ENCODE measurements at places on chromosomes 5 and 9.

DNA sequence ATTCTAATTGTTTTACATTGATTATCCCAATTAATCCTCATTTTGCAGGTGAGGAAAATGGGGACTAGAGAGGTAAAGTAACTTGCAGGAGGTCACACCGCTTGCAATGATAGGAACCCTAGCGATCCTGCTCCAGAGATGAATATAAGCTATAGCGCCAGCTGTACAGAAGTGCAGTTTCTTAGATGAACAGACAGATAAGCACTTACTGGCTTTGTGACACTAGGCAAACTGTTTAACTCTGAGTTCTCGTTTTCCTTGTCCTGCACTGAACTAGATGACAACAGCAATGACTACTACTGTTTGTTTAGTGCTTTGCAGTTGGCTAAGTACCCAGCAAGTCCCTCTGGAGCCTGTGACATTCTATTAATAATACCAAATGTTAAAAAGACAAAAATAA lies 11.1 kb downstream of the LHX6 start:
- no peak for DNase-seq

DNA sequence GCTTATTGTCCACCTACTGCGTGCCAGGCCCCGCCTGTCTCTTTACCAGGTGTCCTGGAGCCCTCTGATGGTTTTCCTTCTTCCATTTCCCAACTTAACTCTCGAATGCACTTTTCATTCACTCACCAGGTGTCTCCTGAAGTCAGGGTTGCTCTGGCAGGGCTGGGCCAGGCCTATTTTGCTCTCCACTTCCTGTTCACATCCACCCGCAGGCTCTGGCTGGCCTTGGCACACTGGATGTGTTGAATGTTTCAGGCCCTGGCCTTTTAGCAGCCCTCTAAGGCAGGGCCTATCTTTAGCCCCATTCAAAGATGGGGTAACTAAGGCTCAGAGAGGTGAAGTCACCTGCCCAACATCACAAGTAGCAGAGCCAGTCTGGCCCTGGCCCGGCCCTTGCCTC lies 16.4 kb downstream of the LRRC8A start:
- no peak for DNase-seq

- DNase-seq: no peak
Measured at GRCh38 chr5:6943197-6944112, 230.2 kb downstream of the TENT4A start.

DNA sequence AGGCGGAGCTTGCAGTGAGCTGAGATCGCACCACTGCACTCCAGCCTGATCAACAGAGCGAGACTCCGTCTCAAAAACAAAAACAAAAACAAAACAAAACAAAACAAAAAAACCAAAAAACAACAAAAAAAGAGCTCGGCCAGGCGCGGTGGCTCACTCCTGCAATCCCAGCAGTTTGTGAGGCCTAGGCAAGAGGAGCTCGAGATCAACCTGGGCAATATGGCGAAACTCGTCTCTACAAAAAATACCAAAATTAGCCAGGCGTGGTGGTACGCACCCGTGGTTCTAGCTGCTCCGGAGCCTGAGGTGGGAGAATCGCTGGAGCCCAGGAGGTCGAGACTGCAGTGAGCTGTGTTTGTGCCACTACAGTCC lies 20.2 kb downstream of the TRIM7 start:
- DNase-seq: no peak

GRCh38 chr9:29063031-29063430 lies 1489.8 kb upstream of the C9orf72 start:
- no peak for DNase-seq

DNA sequence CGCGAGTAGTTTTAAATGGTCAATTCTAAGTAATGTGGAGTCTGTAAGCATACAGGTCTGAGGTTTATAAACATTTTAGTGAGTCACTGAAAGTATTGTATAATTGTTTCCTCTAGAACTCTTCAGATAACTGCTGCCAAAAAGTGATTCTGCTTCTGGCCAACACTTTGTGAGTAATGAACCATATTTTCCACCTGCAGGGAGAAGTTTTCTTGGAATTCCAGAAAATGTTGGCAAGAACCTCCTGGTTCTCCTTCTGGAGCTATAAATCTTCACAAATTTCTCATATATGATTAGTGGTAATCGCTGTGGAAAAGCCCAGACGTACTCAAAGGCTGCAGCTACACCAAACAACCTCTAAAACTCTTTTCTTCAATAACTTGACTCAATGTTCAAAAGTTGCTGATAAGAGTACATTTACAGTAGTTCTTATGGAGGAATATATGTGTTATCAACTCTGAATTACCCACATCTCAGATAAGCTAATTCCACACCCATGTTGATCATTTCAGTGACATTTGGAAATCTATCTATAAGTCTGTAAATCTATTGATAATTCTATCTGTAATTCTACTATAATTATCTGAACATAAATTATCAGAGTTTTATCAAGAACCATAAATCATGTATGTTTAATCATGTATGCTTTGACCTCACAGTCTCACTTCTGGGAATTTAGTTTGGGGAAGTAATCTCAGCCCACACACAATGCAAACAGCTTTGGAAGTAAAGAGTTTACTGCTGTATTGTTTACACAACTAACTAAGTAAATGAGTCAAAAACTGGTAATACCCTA lies 74.1 kb downstream of the FNBP1 start:
- DNase-seq: no peak

GRCh38 chr5:164256954-164257353 lies 751.5 kb downstream of the MAT2B start:
- no peak for DNase-seq

DNA sequence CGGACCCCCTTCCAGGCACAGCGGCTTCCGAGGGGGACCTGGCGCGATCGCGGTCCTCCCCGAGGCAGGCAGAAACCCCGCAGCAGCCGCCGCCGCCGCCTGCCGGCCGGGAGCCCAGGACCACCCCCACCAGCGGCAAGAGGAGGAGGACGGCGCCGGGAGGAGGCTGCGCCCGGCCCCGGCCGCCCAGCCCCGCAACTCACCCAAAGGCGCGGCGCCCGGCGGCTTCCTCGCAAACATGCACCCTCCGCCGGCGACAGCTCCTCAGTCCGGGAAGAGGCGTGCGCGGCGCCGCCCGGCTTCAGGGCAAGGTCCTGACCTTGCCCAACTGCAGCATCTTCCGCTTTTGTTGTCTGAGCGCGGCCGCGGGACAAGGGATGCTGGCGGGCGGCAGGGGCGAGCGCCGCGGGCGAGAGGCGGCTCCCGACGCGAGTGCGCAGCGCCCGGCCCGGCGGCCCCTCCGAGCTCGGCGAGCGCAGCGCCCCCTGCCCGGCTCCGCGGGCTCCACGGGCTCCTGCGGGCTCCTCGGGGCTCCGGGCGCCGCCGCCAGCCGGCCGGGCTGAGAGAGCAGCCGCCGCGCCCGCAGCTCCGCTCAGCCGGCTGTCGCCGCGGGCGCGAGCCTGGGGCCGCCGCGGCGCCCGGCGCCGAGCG lies 507 bp downstream of the CTNND2 start:
- no peak for DNase-seq

- DNase-seq: no peak
Measured at GRCh38 chr5:33410221-33410620, 30.5 kb upstream of the TARS1 start.

DNA sequence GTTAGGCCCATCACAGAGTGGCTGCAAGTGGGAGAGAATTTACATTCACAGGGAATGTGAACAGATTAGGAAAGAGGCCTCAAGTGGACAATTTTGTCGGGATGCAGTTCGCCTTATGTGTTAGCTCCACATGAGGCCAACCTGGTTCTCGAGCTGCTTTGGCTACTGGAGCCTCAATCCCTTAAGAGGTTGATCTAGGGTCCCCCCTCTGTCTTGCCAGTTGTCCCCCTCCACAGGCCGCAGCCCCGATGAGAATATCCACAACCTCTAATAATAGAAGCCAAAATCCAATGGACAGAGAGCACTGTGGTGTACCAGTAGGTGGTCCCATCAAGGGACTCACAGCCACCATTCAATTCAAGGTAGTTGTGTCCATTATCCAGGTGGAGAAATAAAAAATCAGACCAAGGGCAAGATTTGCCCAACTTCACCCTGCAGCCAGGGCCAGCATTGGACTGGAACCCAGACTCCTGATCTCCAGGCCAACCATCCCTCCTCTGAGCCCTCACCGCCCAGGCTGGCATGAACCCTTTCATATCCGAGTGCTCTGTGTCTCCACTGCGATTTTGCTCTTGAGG lies 1.7 kb upstream of the COL15A1 start:
- DNase-seq: no peak

- no peak for DNase-seq
Measured at GRCh38 chr5:148388696-148389095, 4.9 kb downstream of the FBXO38 start.

DNA sequence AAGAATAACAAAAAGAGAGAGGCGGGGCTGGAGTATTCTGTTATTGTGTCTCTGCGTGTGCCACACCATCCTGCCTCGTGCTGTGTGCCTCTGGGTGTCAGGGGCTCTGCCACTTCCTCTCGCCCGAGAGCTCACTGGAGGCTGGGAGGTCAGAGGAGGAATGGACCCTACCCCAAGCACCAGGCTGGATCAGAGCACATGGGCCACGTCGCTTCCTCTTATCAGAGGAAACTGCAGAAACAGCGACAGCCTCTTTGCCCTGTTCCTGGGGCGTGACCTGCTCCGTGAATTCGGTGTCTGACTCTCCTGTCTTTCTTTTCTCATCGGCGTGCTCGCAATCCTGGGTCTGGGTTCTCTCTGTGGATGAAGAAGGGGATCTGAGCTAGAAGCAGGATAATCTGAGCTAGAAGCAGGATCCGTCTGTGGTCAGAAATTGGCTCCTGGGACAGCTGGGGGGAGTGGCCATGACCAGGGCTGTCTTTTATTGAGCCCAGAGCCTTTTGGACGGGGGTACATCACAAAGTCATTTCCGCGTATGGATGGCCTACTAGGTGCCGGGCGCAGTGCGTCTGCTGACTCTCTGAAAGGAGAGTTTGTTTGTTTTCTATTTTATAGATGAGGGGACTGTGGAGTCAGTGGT lies 150.3 kb upstream of the COL5A1 start:
- DNase-seq: no peak

- peak; percentile 39 for DNase-seq
Measured at GRCh38 chr9:21030389-21031035, 928 bp downstream of the HACD4 start.

GRCh38 chr5:81774374-81774773 lies 23.5 kb upstream of the SSBP2 start:
- DNase-seq: no peak

DNA sequence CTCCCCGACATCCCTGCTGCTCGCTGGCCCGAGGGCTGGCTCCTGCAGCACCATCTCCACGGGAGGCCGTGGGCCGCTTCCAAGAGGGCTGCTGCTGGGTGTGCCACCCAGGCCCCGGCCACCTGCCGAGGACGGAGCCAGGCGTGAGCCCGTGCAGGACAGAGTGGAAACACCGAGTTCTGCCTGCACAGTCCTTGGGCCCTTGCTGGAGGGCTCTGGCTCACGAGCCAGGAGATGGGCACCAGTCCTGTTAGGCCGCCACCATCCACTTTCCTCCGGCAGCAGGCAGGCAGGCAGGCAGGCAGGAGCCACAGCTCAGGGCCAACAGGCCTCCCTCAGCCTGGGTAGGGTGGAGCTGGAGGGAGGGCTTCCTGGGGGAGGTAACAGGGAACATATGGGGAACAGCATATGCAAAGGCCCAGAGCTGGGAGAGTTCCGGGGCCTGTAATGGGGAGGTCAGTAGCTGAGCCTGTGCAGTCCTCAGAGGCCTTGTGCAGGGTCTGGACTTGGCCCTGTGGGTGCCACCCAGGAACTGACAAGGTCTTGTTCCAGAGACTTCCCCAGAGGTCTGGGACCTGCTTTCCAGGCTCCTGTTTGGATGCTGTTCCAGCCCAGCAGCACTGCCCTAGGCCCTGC lies 31.9 kb downstream of the RXRA start:
- no peak for DNase-seq

DNA sequence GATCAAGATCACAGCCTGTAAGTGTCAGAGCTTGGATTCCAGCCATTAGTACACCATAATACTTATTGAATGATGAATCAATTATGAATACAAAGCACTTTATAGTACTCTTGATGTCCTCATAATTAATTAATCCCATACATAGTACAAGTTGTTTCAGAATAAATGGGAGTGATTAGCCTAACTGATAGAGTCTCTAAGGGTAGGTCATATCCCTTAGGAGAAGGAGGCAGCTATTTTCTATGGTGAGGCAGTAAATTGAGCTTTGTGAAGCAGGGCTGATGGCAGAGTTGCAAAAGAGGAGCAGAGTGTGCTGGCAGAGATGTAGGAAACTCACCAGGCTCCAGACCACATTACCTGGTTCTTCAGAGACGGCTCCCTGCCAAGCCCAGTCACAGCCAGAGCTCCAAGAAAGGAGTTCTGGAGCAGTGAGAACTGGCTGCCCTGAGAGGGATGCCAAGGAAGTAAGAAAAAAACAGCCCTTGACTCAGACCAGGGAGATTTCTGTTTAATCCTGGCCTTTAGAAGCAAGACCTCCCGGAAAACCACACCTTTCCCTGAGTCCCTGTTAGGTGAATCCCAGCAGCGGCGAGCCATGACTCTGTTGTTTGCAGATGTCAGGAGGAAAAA lies 112.9 kb downstream of the SH3TC2 start:
- no peak for DNase-seq

All from anterior cingulate cortex (tissue), 58 donors.